ENCODE measurements at places on chromosomes 4 and X.
A peak's percentile ranks its signal among the peaks of the same experiment; 100 is the strongest.

- DNase-seq, result no peak
Measured at GRCh38 chr4:88702782-88703181, 5.2 kb upstream of the NAP1L5 start.

GRCh38 chrX:110877326-110877725 lies 81.7 kb upstream of the CHRDL1 start:
- no peak for DNase-seq

DNA sequence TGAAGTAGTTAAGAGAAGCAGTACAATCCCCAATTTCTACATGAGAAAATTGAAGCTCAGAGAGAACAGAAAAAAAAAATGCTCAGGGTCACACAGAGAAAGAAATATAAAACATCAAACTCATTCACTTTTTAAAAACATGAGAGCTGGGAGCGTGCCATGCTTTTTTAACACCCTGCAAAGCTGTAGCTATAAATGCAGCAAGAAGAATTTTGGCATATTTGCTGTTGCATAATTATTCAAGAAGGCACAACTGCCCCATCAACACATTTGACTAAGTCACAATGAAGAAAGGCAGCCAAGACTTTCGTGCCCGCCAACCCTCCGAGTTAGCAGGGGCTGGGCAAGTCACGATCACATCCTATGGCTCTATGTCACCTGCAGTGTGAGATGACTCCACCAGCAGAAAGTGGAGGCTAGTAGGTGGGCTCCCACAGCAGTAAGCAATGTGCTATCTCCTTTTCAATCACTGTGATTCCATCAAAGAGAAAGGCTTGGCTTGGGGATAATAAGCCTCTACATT lies 214.8 kb downstream of the DHX15 start:
- DNase-seq, result no peak

DNA sequence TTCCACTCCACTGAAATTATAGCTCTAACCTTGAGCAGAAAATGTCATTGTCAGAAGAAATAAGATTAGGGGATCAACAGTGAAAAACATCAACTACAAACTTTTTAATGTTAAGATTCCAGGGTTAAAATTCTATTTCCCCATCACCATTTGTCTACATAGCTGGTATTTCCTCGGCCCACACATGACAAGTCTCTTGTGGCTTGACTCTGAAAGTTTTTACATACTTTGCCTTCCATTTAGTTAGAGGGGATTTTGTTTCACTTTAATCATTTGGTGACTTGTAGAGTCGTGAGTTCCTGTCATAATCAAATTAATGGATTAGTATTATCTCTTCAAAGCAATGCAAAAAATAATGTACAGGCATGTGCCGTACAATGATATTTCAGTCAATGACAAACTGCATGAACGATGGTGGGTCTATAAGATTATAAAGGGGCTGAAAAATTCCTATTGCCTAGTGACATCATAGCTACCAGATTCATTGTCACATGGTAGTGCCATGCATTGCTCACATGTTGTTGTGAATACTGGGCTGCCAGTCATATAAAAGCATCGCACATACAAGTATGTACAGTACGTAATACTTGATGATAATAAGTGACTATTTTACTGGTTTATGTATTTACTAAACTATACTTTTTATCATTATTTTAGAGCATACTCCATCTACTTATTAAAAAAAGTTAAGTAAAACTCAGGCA lies 72.0 kb downstream of the ING2 start:
- DNase-seq, result no peak

- no peak for DNase-seq
Measured at GRCh38 chr4:1474126-1475090, 68.2 kb upstream of the NKX1-1 start.

- DNase-seq, result no peak
Measured at GRCh38 chrX:426881-427280, 40.2 kb upstream of the PPP2R3B start.

GRCh38 chr4:42633605-42634388 lies 23.1 kb downstream of the ATP8A1 start:
- no peak for DNase-seq

DNA sequence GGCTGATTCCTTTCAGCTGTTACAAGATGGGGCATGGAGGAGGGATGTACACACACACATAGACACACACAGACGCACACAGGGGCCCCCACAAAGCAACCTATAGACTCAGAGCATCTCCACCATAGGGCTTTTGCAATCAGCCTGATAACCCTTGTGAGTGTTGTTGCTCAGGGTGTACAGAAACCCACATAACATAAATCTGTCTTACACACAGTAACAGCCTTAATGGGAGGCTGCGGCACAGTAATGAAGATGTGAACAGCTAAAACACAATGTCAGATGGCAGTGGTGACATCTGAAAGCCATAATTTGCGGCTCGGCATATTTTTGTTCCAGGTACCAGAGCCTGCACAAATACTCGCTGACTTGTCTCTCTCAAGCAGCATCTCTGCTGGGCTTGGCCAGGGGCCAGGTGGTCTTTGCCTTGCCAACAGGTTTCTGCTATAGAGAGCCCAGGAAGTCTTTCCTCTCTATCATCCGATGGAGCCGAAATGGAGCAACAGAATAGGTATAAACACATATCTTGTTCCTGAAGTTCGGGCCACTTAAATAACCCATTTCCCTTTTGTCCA lies 357.2 kb upstream of the GATB start:
- DNase-seq, result no peak

GRCh38 chrX:131217989-131218388 lies 71.1 kb downstream of the IGSF1 start:
- no peak for DNase-seq

DNA sequence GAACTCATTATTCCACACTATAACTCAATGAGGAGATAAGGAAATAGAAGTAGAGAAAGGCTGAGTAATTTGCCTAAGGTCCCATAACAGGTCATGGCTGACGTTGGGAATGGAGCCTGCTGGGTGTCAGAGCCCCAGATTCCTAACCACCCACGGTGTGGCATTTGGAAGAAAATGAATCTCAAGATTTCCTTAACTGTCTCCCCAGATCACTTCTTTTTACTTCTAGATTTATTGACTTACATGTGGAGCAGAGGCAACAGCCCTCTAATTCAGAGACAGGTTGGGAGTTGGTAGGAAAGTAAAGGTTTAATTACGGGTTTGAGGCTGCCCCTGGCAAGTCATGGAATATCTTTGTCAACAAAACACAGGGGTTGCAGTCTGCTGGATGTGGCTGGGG lies 134.0 kb downstream of the ARHGAP10 start:
- DNase-seq, result no peak

GRCh38 chr4:37138789-37139188 lies 105.8 kb upstream of the NWD2 start:
- DNase-seq, result no peak

GRCh38 chr4:39227906-39228305 lies 45.6 kb downstream of the WDR19 start:
- no peak for DNase-seq

DNA sequence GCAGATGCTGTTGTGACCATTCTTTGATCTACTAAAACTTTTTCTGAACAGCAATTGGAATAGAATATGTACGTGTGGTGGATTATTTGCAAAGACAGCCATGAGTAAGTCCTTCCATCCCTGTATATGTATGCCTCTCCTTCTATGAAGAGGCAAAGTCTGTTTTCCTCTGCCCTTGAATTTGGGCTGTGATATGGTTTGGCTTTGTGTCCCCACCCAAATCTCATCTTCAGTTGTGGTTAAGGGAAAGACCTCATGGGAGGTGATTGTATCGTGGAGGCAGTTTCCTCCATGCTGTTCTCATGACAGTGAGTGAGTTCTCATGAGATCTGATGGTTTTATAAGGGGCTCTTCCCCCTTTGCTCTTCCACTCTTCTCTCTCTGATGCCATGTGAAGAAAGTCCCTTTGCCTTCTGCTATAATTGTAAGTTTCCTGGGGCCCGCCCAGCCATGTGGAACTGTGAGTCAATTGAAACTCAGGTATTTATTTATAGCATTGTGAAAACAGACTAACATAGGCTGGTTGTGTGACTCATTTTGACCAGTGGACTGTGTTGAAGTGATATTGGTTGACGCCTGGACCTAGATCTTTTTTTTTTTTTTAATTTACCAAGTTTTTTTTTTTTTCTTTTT lies 108.3 kb upstream of the CAMK2D start:
- DNase-seq, result peak; percentile 4

DNA sequence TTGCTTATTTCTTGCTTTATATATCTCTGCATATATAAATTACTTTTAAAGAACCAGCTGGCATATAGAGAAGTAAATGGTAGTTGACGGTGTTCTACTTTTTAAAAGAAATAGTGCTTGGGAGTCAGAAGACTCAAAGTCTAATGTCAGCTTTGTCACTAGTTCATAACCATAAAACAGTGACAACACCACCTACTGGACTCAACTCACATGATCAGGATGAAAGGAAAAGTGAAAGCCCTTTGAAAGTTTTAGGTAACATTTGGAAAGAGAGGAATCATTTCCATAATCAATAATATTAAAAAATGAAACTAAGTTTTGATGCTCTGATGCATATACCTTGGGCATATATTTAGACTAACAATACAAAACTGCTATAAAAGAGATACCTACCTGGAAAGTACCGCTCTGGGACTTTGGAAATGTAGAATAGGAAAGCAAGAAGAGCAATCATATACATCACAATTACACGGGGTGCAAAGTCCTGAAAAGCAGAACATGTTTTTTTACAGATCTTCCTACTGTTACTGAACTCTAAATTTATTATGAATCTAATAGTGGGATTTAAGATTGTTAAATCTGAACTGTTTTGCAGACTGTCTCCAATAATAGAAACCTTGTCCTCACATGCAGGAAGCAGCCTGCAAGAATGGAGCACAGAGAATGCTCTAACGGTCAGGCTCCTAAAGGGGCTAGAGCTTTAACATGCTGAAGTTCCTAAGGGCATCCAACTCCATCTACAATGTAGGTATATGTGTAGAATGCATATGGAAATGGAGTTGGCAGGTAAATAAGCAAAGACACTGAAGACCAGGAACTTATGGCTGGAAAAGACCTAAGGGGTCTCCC lies 15.6 kb downstream of the PAQR3 start:
- DNase-seq, result no peak

GRCh38 chrX:40144576-40144975 lies 46.8 kb upstream of the BCOR start:
- no peak for DNase-seq

DNA sequence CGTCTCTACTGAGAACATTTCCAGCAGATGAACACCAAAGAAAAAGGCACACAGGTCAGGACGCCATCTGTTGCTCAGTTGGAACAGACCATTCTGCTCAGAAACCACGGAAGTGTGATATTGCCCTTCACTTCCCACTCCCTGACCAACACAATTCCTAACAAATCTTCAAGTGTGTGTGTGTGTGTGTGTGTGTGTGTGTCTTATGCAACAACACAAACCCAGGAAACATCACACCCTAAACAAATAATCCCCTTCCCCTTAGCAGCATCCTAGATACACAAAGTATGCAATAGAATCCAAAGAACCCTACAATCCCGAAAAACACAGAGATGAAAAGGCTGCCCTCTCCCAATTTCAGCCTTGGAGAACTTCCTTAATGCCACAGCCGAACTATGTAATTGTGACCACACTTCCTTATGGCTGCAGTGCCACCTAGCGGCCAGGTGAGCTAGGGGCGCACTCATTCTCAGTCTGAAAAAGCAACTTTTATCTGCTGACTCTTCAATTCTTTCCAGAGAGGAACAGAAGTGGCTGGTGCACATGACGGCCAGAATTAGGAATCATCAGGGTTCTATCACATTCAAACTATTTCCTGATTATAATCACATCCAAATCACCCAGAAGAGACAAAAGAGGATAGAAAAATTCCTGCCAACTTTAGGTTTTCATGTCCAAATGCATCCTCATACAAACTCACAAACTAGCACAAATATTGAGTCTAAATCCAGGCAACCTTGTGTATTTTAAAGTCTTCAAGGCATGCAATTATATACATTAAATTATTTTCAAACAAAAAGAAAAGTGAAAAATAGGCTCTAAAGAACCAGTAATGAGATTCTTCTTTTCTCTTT lies 164.9 kb downstream of the DHX15 start:
- peak; percentile 8 for DNase-seq

- DNase-seq, result no peak
Measured at GRCh38 chrX:95055991-95056390, 1382.0 kb downstream of the FAM133A start.

- no peak for DNase-seq
Measured at GRCh38 chr4:143858456-143858855, 46.9 kb downstream of the GYPE start.

- DNase-seq, result no peak
Measured at GRCh38 chr4:146235654-146236177, 21.4 kb downstream of the REELD1 start.

DNA sequence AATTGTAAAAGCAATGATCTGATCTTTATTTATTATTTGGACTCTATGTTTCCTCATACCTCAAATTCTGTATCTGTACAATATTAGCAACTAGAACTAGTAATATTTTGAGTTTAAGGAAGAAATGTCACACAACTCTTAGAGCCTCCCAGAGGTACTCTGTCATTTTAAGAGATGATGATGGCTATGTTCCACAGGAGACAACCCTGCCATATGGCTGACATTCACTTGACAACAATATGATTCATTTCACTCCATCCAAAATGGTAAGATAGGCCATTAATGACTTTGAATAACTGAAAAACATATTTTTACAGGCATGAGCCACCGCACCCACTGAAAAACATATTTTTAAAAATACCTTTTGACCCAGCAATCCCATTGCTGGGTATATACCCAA lies 190.3 kb downstream of the MAML3 start:
- DNase-seq, result no peak

GRCh38 chrX:41116948-41117347 lies 31.7 kb downstream of the USP9X start:
- DNase-seq, result no peak

DNA sequence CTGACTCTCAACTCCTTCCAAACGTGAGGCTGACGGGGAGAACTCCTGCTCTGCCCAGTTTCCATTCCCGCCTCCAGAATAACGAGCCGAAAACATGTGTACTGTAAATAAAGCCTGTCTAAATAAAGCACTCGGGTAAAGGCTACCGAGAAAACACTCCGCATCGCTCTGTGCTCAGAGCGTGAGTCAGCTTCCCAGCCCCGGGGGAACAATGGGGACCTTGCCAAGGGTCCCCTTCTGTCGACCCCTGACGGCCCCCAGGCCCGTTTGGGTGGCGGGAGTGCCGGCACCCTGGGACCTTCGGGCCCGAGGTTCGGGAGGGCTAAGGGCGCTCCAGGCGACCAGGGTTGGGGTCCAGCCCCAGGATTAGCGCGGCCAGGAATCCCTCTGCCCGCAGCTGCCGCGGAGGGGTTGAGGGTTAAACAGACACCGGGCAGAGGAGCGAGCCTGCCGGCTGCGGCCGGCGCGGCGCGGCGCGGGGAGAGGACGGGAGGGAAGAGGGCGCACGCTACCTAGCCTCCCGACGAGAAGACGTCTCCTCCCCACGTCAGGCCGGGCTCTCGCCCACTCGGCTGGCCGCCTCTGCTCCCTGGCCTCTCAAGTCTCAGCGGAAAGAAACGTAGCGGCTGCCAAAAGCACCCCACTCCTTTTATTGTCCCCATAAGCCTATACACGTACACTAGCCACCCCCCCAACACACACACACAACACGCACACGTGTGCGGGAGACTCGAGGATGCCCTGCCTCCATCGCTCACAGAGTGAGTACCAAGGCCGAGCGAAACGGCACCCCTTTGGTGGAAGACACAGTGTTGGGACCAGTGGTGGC lies 85.5 kb downstream of the BCOR start:
- DNase-seq, result no peak

GRCh38 chr4:108210989-108211835 lies 42.5 kb upstream of the LEF1 start:
- no peak for DNase-seq
